ENCODE measurements at places on chromosomes 1 and 21.
A peak's percentile ranks its signal among the peaks of the same experiment; 100 is the strongest.

- no peak for DNase-seq
Measured at GRCh38 chr1:66176832-66177231, 357.1 kb upstream of the SGIP1 start.

- DNase-seq, result no peak
Measured at GRCh38 chr21:33136847-33137502, 67.0 kb downstream of the OLIG1 start.

DNA sequence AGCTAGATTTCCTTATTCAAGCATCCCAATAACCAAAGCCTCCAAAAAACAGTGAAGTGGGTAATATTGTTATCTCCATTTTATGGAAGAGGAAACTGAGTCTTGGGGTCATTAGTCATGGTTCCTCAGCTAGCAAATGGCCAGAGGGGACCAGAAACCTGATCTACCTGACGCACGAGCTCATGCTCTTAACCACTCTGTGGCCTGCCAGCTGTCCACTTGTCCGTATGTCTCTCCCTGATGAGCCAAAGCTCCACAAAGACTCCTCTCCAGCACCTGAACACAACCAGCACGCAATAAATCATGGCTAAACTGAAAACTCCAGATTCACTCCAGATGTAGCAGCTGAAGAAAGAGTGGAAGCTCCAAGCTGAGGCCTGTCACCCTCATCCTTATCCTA is 5.8 kb downstream of the CAPN8 start:
- no peak for DNase-seq

DNA sequence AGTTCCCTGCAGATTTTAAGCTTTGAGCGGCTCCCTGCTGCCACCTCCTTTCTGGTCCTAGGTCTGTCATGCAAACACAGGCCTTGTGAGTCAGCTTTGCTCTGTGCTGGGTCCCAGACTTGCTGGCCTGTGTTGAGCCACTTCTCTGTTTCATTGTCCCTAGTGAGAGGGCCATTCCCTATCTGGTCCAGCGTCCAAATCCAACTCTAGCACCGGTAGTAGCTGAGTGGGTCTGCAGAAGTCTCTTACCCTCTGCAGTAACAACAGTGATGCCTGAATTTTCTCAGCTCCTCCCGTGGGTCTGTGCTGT is 5.8 kb downstream of the TTC22 start:
- DNase-seq, result no peak

- peak; percentile 46 for DNase-seq
Measured at GRCh38 chr1:16068356-16069270, 4.8 kb downstream of the FAM131C start.

- DNase-seq, result no peak
Measured at GRCh38 chr1:111484391-111485026, 10.7 kb downstream of the C1orf162 start.

DNA sequence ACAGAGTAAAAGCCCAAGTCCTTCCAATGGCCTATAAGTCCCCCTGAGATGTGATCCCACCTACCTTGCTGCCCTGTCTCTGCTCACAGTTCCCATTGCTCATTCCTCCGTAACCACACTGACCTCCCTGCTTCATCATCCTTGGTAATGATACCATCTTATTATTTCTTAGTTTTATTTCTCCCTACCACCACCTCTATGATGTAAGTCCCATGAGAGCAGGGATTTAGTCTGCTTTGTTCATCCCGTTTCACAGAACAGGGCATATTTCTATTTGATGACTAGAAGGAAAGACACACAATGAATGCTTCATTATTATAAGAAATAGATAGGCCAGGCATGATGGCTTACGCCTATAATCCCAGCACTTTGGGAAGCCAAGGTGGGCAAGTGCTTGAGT is 22.5 kb downstream of the NIBAN1 start:
- DNase-seq, result no peak

DNA sequence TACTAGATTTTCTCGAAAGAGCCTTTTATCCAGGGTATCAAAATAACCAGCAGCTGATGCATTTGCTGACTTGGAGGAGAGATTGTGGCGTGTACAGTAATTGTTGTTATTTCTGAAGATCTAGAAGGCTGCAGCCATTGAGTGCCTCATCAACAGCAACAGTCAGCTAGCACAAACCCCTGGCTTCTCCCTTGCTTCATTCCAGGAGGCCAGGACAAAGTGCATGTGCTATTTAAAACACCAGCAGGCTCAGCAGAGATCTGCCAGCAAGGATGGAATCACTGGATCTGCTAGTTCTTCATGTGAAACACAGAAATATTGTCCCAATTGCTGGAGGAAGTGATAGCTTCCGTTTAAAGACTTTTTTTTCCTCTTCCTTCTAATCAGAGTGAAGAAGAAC is 2.8 kb upstream of the NGF start:
- no peak for DNase-seq

GRCh38 chr1:177281901-177282300 is 111.1 kb downstream of the BRINP2 start:
- no peak for DNase-seq

DNA sequence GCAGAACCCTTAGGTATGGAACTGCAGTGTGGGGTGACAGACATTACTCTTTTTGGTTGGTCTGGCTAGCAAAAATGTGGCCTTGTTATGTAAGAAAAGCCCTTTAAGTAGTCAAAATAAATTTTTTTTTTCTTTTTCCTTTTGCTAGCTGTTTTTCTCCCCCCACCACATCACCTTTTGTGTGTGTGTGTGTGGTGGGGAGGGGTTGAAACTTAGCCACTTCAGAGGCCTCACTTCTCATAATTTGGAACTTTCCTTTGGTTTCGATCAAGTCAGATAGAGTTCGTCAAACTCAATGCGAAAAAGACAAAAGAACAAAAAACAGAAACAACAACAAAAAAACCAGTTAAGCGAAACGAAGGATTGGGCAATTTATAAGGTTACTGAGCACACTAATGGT is 1.9 kb upstream of the PRMT2 start:
- no peak for DNase-seq

GRCh38 chr1:153742411-153743142 is 14.7 kb downstream of the INTS3 start:
- no peak for DNase-seq

GRCh38 chr1:21543598-21543997 is 34.4 kb downstream of the ALPL start:
- no peak for DNase-seq

DNA sequence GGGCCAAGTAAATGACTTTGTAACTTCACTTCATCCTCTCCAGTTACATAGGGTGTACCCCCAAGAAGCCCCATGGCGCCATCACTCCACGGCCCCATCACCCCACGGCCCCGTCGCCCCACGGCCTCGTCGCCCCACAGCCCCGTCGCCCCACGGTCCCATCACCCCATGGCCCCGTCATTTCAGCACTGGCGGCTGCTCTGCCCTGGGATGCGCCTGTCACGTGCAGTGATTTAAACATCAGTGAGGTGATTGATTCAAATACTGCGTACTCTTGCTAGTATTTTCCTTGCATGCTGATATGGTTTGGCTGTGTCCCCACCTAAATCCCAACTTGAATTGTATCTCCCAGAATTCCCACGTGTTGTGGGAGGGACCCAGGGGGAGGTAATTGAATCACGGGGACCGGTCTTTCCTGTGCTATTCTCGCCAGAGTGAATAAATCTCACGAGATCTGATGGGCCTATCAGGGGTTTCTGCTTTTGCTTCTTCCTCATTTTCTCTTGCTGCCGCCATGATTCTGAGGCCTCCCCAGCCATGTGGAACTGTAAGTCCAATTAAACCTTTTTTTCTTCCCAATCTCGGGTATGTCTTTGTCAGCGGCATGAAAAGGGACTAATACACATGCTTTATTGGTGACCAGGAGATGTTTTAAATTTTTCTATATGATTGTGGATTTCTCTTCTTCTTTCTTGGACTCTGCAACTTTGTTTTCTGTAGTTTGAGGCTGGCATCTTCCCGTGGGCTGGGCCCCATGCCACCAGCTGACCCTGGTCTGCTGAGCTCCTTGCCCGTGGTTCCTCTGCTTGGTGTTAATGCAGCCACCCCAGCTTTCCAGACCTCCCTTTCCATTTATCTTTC is 50.1 kb upstream of the PCBP3 start:
- DNase-seq, result no peak

DNA sequence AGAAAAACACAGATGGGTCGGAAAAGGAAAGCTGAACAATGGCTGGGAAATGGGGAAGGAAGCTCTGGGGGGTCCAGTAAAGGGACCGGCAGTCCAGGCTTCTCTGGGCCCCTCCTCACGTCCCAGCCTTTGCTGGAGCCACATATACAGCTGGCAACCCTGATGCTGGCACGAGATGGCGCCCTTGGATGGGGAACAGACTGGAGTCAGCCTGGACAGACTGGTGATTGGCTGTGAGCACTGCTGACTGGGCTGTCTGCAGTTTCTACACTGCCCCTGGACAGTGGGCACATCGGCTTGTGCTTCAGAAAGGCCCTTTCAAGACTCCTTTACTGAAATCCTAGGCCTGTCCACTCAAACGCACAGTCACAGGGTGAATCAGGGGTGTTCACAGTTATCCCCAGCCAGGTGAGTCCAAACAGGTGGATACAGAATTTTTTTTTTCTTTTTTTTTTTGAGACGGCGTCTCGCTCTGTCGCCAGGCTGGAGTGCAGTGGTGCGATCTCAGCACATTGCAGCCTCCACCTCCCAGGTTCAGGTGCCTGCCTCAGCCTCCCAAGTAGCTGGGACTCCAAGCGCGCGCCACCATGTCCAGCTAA is 31.1 kb upstream of the ZBTB40 start:
- DNase-seq, result peak; percentile 78

DNA sequence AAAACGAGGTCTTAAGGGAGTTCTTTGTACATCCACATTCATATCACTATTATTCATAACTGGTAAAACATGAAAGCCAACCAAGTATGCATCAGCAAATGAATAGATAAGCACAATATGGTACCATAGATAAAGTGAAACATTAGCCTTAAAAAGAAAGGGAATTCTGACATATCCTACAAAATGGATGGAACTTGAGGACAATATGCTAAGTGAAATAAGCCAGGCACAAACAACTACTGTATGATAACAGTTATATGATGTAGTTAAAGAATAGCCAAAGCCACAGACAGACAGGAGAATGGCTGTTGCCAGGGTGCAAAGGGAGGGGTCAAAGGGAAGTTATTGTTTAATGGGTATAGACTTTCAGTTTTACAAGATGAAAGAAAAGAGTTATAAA is 148.9 kb downstream of the EIF4G3 start:
- no peak for DNase-seq

GRCh38 chr1:15810073-15810472 is 2.6 kb upstream of the UQCRHL start:
- no peak for DNase-seq

DNA sequence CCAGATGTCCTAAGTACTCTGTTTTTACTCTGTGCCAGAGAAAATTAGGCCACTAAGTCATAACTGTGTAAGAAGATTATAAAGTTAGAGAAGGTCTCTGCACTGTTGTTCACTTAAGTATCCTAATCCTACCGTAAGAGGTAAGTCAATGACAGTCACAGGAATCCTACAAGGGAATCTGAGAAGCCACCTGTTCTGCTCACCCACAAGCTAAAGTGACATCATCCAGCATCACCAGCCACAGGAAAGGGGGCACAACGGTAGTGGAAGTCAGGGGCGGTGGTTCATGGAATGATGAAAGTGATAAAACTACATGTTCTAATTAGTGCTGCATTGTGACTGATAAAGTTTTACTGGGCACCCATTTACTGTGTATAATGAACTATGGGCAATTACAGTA is 92.7 kb downstream of the PLD5 start:
- DNase-seq, result no peak

DNA sequence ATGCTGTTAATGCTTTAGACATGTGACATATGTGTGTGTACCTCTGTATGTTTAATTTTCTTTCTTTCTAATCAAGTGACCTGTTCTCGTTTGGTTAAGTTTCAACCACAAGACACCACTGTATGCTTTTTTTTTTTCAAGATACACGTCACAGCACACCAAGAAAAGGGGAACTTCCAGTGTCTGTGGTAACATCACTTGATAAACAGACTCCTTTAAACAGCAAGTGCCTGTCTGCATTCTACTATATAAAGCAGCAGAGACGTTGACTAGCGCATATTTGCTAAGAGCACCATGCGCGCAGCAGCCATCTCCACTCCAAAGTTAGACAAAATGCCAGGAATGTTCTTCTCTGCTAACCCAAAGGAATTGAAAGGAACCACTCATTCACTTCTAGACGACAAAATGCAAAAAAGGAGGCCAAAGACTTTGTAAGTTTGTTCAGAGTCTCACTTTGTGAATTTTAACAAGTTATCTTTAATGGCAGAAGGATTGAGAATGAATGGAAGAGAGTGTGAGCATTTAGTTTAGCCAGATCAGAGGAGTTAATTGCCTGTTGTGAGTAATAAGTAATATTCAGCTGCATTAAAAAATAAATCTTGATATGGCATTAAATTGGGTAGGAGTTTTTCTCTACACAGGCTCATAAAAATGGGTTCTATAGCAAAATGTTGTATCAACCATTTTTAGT is at the start of gene RGS1:
RGS1 (plus strand) TSS at position 275 of the 691 bp plus-strand sequence; CDS start at position 295, 20 bp downstream.
- no peak for DNase-seq

DNA sequence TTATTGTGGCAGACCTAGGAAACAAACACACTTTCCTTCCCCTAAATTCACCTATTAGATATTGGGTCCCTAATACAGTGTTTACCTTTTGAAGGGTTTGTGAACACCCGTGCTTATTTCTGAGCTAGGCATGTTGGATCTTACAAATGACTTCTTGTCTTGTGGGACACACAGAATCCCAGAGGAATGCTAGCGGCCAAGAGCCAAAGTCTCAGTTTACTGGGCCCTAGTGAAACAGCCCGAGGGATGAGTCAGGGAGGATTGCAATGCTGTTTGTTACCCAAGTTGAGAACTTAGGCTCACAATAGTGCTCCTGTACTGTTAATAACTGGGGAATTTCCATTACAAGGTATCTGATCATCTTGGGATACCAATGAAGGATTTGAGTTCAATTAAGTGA is 100.1 kb upstream of the AKT3 start:
- DNase-seq, result peak; percentile 91

GRCh38 chr1:17251246-17251645 is 2.3 kb downstream of the PADI3 start:
- no peak for DNase-seq

DNA sequence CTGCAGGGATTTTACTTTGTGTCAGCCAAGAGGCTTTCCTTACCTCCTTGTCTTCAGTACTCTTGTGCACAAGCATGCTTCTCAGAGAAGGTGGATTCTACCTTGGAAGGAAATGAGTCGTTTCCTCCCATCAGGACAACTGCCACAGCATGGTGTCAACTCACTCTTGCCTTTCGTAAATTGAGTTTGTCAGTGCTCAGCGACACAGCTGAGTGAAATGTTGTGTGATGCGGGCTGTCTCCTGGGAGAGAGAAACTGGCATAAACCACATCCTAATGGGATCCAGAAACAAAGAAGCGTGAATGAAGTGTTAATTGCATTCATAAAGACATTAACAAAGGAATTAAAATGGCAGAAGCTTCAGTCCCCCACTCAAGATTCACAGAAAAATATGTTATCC is 51.5 kb upstream of the SLC22A15 start:
- no peak for DNase-seq

DNA sequence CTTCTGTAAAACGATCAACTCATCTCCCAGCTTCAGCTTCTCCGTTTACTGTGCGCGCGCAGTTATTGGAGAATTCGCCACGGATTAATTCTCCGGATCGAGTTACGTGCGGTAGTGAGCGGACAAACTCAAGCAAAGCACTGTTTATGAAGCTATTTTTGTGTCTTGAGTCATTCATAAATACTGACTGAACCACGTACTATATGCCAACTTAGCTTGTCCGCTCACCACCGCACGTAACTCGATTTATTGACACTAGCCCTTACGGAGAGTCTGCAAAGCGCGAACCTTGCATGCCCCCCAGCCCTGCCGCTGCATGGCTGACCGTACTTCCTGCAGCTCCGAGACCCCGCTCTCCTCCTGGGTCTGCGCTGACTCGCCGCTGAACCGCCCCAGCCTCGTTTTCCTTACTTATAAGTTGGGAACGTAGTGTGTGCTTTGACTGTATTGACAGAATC is 773 bp downstream of the CHD1L start:
- DNase-seq, result no peak

- DNase-seq, result no peak
Measured at GRCh38 chr1:174519844-174520243, 72.1 kb downstream of the GPR52 start.
